ENCODE measurements at places on chromosomes 5 and 9.

DNA sequence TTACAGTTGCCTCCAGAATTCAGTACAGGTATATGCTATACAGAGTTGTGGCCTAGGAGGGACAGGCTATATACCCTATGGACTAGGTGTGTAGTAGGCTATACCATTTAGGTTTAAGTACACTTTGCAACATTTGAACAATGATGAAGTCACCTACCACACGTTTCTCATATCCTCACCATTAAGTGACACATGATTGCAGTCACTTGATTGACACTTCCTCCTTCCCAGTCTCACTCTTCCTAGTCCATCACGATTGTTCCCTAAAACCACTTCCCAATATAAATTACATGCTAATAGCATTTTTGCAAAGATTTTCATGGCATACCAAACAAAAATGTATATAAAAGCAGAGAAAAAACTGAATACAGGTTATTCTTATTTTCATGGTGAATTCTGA lies 312.2 kb downstream of the EPB41L4A start:
- DNase-seq: no peak

DNA sequence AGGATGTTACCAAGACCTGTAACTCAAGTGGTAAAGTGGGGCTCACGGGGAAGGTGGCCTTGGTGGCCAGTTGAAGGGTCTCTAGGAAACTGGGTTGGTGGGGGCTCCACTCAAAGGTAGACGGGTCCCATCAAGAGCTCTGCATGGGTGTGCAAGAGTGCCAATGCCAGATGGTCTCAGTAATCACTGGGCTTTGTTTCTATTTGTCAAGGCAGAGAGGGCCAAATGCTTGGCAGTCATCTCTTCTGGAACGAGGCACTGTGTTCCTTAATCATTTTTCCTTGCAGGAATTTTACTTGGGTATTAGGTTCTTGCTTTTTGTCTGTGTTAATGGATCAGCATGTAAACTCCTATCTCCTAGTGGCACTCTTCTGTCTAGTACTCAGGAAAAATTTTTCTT lies 220.8 kb downstream of the DIRAS2 start:
- no peak for DNase-seq

DNA sequence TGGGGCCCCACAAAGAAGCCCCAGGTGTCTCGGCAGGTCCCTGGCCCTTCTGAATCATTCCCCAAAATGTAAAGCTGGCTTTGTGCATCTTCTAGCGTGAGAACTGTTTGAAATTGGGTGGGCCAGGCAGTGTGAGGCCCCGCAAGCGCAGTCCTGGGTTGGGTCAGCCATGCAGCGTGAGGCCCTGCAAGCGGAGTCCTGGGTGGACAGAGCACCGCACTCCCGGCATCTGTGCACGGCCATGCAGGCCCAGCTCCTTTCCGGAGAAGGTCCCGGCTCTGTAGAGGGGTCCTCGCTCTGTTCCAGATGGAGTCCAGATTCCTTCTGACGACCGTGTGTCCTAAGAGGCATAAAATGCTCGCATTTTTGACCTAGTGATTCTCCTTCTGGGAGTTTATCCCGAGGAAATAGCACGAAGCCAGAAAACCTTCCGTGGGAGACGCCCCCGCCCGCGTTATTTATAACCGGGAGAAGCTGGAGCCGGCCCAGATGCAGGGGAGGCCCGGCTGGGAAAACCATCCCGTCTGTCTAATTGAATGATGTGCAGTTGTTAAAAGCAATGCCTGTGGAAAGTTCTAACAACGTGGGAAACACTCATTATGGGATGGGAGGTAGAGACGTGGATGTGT lies 19.4 kb upstream of the NOTCH1 start:
- DNase-seq: peak; percentile 44

- no peak for DNase-seq
Measured at GRCh38 chr5:96509316-96509715, 76.3 kb upstream of the PCSK1 start.

DNA sequence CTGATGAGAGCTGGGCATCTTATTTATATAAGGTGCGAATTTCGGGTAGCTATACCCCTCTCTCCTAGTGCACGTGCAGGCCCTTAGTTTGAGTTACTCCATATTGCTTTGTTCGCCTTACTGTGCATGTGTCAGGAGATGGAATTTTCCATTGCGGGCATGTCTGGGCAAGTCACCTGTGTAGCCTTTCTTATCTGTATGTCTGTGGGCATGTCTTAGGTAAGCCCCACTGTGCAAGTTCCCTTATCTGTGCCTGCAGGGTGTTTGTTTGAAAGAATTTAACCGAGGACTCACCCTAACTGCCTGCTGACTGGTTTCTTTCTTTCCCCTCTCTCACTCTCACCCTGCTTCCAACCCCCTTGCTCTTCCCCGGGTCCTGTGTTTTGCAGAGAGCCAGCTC lies 140.7 kb upstream of the RANBP3L start:
- DNase-seq: no peak

DNA sequence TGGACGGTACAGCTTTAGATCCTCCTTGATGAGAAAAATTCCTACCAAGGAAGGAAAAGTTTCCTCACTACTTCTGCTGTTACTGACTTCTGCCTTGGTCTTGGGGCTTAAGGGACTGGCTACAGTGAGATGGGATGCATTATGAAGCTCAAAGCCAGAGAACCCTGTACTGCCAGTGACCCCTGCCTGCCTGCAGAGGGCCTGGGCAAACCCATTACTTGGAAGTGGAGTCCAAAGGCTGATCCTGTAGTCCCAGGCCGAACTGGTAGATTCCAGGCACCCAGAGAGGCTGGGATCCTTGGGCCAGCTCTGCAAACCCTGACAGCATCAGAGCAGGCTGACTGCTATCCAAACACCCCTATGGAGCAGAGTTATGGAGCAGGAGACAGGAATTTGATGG lies 25.7 kb upstream of the NR5A1 start:
- DNase-seq: no peak

- peak; percentile 71 for DNase-seq
Measured at GRCh38 chr5:33268374-33268773, 172.4 kb upstream of the TARS1 start.

DNA sequence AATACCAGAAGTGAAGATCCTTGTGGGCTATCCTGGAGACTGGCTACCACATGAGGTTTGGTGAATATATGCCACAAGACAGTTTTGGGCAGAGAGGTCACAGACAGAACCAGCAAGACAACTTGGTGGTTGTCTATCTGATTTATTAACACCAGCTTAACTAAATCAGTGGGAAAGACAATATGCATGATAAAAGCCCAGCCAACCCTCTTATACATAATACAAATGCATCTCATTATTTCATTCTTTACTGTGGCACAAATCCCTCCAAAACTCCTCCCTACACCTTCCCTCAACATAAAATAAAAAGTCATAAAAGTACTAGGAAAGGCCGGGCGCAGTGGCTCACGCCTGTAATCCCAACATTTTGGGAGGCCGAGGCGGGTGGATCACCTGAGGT lies 8.1 kb downstream of the HINT1 start:
- DNase-seq: no peak

DNA sequence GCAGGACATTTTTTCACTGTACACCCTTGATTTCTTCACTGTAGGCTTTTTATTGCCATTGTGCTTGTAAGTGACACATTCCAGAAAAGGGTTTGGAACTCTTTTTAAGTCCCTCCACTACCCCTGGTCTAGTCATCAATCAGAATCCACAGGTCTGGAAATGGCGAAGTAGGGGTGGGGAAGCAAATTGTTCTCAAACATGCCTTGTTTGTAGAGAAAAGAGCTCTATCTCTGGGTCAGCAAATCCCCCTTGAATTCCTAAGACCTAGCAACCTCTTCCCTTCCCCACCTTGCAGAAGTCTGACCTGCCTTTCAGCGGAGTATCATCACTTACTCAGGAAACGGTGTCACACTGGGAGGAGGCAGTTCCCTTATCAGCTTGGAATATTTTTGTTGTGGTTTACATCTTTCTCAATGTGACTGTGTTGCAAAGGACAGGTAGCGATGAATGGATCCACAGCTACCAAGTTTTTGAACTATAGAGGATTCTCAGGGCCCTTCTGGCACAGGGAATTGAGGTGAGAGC lies 3.2 kb downstream of the SH3RF2 start:
- no peak for DNase-seq

DNA sequence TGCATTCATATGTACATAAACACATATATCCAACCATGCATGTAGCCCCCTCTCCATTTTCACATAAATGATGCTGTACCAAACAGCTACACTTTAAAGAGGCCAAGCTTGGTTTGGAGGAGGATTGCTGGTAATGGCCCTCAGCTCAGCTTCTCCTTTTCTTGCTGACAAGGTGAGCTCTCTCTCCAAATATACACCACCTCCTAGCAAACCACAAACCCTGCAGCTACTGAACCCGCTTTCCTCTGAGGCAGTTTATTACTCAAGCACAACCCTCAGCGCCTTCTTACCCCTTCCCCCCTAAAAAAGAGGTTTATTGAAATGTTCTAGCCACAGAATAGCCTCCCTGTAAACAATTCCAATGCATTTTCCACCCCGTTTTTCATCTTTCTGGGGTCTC lies 54.0 kb downstream of the ALG2 start:
- DNase-seq: no peak

GRCh38 chr5:17401470-17402288 lies 96.4 kb upstream of the TAF11L2 start:
- DNase-seq: no peak

- peak; percentile 94 for DNase-seq
Measured at GRCh38 chr5:173972925-173973615, 15.9 kb upstream of the C5orf47 start.

DNA sequence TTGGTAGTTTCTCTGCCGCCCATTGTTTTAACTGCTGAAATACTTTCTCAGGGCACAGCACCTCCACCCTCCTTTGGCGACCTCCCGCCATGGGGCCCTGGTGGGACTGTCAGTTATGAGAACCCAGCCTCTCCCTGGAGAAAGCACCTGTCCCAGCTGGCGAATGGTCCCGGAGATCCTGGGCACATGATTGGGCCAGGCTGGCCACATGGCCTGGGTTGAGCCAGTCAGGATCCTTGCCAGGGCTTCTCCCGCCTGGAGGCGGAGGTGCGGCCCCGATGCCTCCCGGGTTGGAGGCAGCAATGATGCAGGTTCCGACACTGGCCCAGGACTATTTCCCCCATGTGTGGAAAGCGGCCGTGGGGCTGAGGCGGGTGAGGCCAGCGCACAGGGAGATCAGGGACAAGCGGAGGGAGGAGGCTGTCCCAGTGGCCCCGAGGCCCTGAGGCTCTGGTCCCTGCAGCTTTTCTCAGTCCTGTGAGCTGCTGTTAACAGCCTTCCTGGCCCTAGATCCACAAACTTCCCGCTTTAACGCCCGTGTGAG lies 13.6 kb downstream of the UNC5A start:
- DNase-seq: no peak

DNA sequence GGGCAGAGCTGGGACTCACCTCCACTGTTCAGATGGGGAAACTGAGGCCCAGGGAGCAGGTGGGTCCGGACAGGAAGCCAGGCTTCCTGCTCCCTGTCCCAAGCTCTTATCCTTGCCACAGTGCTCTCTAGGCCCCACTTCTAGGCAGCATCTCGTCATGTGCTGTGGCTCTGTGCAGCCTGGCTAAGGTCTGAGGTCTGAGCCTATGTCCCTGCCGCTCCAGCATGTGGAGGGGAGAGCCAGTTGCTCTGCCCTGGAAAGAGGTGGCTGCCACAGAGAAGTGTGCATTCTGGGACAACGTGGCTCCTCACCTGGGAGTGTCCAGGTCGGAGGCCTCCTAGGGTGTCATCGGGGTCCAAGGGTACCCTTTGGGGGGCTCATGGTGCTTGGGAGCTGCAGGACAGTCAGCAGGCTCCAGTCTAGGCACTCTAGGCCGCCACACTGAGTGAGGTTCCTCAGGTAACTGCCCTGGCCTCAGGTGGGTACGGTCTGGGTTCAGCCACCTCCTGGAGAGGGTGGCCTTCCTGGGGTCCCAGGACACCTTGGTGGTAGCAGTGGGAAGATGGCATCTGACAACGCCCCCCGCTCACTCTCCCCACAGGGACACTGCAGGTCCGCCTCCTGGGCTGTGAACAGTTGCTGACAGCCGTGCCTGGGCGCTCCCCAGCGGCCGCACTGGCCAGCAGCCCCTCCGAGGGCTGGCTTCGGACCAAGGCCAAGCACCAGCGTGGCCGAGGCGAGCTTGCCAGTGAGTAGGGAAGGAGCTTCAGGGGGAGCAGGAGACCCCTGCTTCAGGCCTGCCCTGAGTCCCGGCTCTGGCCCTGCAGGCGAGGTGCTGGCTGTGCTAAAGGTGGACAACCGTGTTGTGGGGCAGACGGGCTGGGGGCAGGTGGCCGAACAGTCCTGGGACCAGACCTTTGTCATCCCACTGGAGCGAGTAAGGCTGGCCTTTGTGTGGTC lies 10.4 kb downstream of the PKN3 start:
- no peak for DNase-seq

DNA sequence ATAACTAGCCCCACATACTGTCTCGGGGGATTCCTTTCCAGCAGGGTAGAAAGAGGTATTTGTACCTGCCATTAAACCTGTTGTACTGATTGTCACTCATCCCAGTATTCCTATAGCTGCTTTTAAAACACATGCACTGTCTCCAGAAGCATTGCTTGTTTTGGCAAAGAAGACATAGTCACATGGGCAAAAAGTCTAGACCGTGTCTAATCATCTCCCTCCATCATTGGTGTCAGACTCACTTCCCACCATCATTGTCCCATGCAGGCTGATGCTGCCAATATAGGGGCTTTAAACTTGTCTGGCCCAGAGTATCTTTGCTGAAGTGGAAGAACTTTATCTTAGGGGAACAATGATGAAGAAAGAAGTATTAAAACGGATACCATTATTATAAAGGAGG lies 12.6 kb downstream of the DNAJC21 start:
- no peak for DNase-seq

DNA sequence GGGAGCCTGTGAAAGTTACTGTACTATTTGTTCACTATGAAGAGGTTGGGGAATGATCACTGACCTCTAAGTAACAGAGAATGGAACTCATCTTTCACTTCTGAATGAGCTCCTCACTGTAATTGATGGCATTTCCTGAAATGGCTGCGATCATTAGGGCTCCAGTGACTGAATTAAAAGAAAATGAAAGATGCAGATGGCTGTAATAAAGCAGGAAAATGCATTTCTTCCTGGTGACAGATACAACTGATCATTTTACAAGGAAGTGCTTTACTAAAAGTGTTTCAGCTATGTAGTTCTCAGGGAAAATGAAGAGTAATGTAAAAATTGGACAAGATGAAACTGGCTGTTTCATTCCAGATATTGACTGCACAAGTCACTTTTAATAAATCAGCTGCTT lies 1200.6 kb upstream of the NUDT12 start:
- no peak for DNase-seq

DNA sequence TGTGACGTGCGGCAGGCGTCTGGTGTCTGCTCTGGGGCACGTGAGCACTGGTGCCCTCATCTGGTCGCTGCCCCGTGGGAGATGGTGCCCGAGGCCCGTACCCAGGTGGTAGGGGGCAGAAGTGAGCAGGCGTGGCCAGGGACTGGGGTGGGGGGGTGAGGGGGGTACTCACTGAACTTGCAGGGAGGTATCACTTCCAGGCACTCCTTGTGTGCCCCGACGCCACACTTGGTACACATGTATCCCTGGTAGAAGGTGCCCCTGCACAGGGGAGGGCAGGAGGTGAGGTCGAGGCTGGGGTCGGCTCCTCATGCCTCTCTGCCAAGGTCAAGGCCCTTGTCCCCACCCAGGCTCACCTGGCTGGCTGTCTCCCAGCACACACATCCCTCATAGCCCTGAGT lies 45.2 kb upstream of the SARDH start:
- DNase-seq: no peak

GRCh38 chr9:89994988-89995613 lies 390.3 kb downstream of the GADD45G start:
- no peak for DNase-seq

Data from muscle of back (tissue), 13 donors.